ENCODE measurements at places on chromosomes 1 and 21.

DNA sequence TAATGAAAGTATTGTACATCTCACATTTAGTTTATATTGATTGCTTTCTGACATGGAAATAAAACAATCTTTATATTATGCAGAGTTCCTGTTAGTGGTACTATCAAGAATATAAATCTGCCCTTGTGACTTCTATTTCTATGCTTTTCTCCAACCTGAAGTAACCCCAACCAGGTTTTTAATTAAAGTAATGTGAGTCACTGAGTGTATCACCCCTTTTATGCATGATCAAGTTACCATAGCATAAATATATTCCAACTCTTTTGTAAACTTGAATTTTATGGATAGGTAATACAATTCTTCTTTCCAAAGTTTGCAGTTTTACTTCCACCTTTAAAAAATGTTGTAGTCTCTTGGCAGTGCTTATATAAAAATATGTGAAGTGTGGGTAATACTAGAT, 532.3 kb downstream of the USP25 start:
- no peak for DNase-seq

DNA sequence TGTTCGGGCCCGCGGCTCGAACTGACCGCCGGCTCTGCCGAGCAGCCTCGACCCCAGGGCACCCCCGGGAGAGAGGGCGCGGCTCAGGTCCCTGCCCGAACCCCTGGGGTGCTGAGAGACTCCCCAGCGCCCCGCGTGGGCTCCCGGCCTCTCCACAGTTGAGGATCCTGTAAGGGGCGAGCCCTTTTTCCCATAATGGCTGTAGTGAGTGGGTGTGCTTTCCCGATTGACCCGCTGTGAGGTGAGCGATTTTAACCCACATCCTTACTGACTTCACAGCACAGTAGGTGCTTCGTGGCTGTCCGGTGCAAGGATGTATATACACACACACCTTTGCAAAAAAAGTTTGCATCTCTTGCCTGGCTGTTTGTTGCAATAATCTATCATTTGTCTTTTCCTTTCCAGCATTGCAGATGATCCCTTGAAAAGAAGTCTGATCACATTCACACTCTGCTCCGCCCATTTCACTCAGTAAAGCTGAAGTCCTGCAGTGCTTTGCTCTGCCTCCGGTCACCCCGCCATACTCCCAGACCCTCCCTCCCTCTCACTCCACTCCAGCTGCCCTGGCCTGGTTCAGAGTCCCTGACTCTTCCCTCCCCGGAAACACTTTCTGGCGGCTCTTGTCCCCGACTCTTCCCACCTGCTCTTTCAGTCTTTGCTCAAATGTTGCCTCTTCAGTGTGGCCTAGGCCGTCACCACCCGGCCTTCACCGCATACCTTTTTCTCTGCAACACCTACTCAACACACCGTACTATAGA, 955 bp upstream of the UBE2G2 start:
- no peak for DNase-seq

DNA sequence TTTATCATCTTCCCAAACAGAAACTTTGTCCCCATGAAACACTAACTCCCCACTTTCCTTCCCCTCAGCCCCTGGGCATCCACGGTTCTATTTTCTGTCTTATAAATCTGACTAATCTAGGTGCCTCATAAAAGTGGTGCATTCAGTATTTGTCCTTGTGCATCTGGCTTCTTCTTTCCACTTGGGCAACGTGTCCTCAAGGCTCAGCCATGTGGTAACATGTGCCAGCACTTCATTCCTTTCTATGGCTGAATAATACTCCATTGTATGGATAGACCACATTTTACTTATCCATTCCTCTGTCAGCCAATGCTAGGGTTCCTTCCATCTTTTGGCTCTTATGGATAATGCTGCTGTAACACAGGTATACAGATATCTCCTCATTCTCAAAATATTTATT, 305.0 kb upstream of the RUNX1 start:
- DNase-seq = no peak

GRCh38 chr1:248884632-248885295, 21.3 kb upstream of the PGBD2 start:
- no peak for DNase-seq

- DNase-seq = no peak
These were observed 17.6 kb downstream of the GPR137B start for GRCh38 chr1:236159704-236160539.

DNA sequence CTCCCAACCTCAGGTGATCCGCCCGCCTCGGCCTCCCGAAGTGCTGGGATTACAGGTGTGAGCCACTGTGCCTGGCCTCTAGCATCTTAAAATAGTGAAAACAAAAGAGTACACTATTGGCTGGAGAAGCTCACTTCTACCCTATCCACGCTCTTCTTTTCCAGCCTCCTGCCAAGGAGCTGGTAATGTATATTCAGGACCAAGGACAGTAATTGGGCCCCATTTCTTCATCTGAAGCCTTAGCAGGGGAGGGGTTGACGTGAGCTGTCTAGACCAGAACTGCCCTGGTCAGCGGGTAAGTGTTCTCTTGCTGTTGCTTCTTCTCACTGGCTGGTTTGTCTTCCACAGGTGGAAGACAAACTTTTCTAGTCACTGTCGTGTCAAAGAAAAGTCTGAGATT, 70.2 kb downstream of the DNM3 start:
- no peak for DNase-seq

- DNase-seq = no peak
These were observed 86.1 kb downstream of the RRAGC start for GRCh38 chr1:38773483-38773882.

DNA sequence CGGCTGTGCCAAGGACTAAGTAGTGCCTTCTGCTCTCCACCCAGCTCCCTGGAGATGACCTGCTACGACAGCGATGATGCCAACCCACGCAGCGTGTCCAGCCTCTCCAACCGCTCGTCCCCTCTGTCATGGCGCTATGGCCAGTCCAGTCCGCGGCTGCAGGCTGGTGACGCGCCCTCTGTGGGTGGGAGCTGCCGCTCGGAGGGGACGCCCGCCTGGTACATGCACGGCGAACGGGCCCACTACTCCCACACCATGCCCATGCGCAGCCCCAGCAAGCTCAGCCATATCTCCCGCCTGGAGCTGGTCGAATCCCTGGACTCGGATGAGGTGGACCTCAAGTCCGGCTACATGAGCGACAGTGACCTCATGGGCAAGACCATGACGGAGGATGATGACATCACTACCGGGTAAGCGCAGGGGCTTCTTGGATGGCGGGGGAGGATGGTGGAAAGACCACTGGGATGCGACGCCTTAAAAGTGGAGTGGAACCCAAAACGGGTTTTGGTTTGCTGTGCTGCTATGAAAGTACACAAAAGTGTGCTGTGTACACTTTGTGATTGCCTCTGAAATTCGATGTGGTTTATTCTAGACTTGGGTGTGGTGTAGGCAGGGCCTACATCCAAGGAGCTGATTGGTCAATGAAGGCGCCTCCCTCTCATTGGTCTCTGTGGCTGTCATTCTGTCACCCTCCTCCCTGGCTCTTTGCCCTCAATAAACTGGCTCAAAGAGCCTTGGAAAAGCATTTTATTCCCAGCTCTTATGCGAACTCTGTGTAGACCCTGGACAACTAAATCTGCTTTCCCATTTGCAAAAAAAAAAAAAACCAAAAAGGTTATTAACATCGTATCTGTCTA, 110.4 kb upstream of the IPO9 start:
- DNase-seq = no peak

- no peak for DNase-seq
These were observed 142.3 kb upstream of the KCNE2 start for GRCh38 chr21:34221331-34222030.

GRCh38 chr1:15692121-15692682, 8.1 kb downstream of the PLEKHM2 start:
- no peak for DNase-seq

DNA sequence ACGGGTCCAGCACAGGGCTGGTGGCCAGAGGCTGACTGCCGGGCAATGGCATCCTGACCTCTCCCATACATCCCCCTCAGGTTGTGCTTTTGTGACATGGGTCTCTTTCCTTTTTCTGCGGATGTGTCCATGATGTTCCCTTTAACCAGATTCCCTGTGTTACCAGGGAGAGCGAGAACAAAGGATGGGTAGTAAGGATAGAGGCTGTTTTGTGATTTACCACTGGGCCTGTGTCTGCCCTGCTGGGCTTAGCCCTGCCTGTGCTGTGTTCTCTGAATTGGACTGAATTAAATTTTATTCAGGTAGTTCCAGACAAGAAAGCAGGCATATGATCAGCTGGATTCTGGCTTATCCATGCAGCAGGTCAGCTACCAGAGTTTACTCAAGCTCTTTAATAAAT, 301.6 kb downstream of the RWDD3 start:
- no peak for DNase-seq

- DNase-seq = peak; percentile 91
These were observed 36.4 kb downstream of the PALMD start for GRCh38 chr1:99682291-99682751.

GRCh38 chr21:41660748-41661147, 106.1 kb downstream of the RIPK4 start:
- DNase-seq = no peak

GRCh38 chr1:207959141-207959825, 48.4 kb upstream of the CD34 start:
- peak; percentile 57 for DNase-seq

- no peak for DNase-seq
These were observed 202.5 kb upstream of the RAB4A start for GRCh38 chr1:229068270-229068987.

GRCh38 chr21:45417951-45418300, 13.0 kb downstream of the COL18A1 start:
- no peak for DNase-seq

Data from Daoy (cell line).